Activated CD4-positive, alpha-beta T cell treated with anti-CD3 and anti-CD28 coated beads, Interleukin-2, amount 50 U/mL, for 1 hour (primary cell): ENCODE measurements at places on chromosomes 2 and 18.

DNA sequence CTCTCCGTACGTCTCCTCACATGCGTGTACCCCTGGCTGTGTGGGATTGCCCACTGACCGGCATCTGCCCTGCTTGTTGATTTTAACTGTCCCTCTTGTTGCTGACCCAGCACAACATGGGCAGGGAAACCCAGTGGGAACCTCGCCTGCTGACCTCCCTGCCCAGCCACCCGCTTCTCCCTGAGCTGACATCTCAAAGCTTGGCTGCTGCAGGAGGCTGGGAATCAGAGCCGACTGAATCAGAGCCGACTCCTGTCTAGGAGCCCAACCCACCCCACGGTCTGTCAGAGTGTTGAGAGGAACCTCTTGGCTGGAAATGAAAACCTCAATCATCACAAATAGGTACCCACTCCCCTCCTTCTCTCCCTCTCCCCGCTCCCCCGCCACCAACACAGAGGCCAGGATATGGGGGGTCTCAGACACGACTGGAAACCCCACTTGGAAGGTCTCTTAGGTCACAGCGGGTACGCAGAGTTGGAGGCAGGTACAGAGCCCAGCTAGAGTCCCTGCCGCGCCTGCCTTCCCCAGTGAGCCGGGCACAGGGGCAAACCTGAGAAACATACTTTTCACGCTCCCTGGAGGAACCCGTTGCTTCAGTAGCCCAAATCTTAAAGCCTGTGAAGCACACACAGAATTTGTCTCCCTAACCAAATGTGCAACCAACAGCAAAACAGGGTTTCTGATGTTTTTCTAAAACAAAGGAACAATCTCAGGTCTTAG is 784 bp downstream of the EDAR start:
- DNase-seq = no peak

DNA sequence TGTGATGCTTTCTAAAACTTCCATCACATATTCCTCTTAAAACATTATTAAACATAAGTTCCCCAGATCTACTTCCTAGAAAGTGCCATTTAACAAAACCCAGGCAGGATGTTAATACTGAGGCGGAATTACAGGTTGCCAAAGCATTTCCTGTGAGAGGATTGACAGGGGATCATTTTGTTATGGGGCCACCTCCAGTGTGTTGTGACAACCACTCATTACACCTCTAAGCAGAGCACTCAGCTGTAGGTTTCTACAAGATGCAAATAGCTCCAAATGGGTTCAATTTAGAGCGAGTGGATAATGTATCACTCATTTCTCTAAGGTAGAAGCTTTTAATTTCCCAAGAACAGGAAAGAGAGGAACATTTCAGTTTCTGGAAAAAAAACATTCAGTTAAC is 1429.5 kb upstream of the ACVR2A start:
- no peak for DNase-seq

- no peak for DNase-seq
These were observed 47.8 kb upstream of the RHOB start for GRCh38 chr2:20398956-20399567.

- DNase-seq = no peak
These were observed 35.7 kb downstream of the ATP8B1 start for GRCh38 chr18:57767259-57768050.

- DNase-seq = peak; percentile 53
These were observed 15.1 kb downstream of the ACTG2 start for GRCh38 chr2:73907840-73908452.

GRCh38 chr18:74198453-74198852 is 50.1 kb downstream of the TIMM21 start:
- DNase-seq = no peak

DNA sequence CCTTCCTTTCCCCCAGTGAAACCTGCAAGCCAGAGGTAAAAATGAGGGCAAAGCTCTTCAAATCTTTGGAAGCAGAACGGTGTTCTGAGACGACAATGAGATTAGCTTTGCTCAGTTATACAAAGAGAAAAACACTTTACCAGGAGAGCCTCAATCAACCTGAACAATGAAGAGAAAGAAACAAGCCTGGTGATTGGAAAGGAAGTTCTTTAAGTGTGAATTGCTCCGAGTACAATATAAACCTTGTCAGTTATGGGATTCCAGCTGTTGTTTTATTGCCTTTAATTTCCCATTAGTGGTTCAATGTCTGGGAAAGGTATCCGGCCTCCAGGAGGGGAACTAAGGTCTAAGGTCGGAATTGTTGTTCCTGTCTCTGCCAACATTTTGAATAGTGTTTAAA is 901.6 kb downstream of the EPHA4 start:
- DNase-seq = no peak

DNA sequence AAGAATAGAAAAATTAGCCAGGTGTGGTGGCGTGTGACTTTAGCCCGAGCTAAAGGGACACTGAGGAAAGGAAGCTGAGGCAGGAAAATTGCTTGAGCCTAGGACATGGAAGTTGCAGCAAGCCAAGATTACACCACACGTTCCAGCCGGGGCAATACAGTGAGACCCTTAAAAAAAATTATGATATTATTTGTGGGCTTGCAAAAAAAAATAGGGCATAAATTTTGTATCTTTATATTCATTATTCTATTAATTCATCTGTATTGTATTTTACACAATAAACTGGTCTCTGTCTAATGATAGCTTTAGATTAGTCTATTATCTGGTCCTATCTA is 18.1 kb downstream of the ORC2 start:
- DNase-seq = no peak

GRCh38 chr18:44981121-44981520 is 300.4 kb downstream of the SETBP1 start:
- DNase-seq = no peak

GRCh38 chr2:181198183-181198864 is 217.9 kb downstream of the UBE2E3 start:
- no peak for DNase-seq

DNA sequence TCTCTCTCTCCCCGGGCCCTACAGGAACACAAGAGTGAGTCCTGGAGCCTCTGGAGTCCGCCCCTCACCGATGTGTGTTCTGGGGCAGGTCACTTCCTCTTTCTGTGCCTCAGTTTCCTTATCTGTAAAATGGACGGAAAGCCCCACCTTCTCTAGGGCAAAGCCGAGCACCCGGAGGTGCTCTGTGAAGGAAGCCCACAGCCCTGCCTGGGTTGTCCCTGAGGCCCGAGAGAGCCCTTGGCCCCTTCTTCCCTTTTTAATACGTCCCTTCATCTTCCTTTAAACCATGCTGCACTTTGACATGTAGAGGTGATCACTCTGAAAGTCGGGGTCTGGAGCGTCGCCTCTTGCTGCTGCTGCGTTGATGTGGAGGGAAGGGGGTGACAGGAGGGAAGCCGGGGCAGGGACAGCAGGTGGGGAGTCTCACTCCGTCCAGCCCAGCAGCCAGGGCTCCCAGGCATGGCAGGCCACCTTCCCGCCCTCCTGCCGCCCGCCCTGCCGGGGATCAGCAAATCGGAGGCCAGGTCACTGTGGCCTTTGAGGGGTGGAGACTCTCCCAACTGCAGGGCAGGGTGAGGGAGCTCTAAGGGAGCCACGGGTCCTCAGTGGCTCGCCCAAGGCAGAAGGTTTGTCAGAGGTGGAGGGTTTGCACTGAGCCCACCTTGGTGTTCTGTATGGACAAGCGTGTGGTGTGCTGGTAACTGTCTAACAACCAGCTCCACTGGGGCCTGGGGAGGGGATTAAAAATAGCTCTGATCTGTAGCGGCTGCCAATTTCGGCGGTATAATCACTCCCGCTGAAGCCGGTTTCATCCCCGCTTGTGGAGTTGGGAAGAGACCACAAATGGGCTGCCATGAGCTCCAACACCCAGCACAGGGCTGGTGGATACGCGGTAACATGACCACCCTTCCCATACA is 135.9 kb upstream of the ID2 start:
- no peak for DNase-seq

DNA sequence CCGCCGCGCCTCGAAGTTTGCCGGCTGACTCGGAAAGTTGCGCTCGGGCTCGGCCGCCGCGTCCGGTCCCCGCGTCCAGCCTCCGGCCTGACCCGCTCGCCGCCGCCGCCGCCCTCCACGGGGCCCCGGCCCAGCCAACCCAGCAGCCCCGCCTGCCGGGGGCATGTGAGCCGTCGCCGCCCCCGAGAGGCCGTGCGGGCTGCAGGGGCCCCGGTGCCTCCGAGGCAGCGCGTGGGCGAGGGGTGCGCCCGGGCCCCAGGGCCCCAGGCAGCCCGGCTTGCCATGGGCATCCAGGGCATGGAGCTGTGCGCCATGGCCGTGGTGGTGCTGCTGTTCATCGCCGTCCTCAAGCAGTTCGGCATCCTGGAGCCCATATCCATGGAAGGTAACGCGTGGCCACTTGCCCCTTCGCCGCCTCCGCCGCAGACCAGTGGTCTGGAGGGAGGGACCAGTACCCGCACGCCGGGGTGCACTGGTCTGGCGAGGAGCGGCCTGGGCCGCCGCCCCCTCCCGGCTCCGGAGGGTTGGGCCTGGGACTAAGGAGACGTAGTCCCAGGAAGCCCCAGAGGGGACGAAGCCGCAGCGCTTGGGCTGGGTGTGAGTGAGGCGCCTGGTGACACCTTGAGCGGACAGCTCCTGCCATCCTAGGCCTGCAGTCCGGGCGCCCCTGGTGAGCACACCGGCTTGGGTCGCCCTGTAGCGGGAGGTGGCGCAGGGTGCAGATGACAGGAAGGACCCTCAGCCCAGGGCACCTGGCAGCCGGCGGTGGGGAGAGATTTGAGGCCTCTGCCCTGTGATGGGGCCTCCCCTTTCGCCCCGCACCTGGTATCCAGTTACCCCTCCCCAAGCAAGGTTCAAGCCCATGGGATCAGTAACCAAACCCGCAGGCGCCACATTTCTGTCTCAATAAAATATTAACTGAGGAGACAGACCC is 49.9 kb downstream of the KCNIP3 start:
- DNase-seq = no peak

- no peak for DNase-seq
These were observed 191.7 kb downstream of the PRKCE start for GRCh38 chr2:45843136-45843535.

- DNase-seq = no peak
These were observed 852.0 kb upstream of the FSHR start for GRCh38 chr2:50006327-50006726.
